ENCODE measurements at places on chromosomes 1 and 21.

- DNase-seq: peak; percentile 83
Observed at GRCh38 chr1:179143322-179143721, 61.5 kb downstream of the TOR3A start.

DNA sequence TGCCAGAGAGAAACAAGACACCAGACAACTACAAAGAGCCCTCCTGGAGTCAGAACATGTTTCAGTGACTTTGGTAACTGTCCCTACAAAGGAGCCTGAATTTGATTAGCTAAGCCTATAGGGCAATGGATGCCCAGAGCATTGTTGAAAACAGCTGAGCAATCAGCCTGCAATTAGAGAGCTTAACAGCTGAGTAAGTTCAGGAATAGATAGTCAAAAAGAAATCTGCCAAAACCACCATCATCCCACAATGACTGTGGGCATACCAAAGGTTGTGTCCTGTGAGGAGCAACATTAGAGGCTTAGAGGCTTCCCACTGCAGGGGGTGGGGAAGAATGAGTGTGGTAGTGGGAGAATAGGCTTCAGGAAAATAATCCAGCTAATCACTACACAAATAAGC lies 32.1 kb downstream of the SH3BP5L start:
- DNase-seq: no peak

GRCh38 chr1:100065969-100066227 lies 66.8 kb downstream of the SASS6 start:
- no peak for DNase-seq

DNA sequence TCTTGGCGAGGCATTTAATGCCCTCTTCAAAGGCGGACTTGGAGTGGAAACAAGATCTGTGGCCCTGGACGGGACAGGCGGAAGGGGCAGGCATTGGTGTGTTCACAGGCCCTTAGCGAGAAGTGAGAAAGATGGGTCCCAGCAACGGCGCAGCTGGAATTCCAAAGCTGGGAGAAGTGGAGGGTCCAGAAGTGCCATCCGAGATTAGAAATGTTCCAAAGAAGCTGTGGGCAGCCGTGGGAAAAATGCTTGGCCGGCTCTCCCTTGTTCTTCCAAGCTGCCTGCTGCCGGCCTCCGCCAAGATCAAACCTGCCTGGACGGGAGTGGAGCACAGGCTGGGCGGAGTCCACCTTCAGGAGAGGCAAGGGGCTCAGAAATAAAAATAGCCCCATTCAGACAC lies 69.4 kb upstream of the ACTRT2 start:
- DNase-seq: no peak

DNA sequence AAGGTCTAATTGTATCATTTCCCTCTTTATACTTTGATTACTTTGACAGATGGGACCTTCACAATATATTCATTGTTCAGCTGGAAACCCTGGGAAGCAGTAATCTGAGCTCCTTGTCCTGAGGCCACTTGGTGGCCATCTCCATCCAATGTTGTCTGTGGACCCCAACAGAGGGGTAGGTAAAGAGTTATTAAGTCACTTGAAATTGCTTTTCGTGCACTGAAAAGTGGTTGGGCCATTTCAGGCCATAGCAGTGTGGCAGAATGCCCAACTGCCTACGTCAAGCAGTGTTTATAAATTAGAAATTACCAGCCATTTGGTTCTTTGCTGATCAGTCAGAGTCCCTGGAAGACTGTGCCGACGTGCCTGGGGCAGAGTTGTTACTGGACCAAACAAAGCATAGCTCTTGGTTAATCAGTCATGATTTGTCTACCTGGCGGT lies 308.3 kb upstream of the USP25 start:
- DNase-seq: no peak

DNA sequence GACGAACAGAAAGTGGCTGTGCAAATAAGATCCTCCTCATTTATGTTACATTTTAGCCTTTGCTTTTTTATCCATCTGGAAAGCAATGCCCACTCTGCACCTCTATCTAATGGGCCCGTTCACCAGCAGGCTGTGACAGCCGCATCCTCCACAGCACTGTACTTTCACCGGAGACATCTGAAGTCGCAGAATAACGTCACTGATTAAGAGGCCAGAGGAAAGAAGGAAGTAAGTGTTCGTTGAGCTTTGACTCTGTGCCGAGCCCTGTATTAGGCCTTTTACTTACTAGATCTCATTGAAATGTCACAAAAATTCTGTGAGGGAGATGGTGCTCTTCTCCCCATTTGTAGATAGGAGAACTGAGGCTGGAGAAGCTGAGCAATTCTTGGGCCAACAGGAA lies 62.3 kb downstream of the KAZN start:
- no peak for DNase-seq

DNA sequence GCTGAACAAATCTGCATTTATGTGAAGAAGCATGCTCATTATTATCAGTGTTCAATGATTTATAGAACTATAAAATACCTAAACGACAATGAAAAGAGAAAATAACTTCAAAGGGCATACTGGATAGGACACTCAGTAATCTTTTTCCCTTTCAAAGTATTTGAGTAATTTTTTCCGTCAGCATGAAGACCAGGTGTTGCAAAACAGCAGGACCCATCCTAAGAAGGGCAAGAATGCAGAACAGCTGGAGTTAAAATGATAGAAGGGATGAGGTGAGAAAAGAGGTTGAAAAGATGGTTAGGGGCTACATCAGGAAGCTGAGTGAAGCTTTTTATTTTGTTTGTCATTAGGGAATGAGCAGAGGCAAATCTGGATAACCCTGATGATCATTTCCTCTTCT lies 7.1 kb upstream of the RGS18 start:
- DNase-seq: no peak

DNA sequence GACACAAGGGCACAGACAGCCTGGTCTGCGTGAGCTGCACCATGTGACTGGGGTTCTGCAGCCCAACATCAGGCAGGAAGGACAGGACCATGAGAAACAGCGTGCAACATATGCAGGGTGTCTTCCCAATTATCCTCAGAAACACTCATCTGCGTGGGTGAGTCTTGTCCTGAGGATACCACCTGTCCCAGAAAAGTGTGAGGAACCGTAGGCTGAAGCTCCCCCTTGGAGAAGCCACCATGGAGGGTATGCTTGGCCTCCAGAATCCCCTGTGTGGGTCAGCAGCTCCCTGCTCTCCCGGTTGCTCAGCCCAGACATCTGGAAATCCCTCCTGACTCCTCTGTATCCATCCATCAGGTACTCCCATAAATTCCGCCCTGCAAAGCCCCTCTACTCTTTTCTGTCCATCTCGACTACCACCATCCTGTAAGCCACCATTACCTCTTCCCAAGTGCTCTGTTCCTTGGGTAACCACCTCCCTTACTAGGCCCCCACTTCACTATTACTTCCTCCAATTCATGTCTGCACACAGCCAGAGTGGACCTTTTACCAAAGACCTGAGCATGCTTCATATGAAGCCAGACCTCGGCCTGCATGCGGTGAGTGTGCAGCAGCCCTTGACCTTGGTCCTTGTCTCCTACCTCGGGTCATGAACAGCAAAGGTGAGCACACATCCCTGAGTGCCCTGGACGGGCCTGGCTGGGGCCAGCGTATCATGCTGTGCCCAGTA lies 33.0 kb downstream of the ETS2 start:
- no peak for DNase-seq

- no peak for DNase-seq
Observed at GRCh38 chr21:31952828-31953227, 80.0 kb downstream of the HUNK start.

DNA sequence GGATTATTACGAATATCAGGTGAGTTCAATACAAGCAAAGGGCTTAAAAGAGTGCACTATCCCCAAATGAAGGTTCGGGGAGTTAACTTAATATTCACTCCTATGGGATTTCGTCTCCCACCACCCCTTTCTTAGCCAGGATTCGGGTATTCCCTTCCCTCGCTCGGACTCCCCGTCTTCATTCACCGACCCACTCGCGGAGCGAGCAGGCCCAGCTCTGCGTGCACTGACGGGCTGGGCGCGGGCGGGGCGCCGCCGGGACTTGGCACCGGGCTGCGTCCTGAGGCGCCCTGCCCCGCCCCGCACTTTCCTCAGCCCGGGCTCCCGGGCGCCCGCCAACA lies 7.7 kb upstream of the MPZL1 start:
- DNase-seq: no peak

GRCh38 chr1:238060061-238060460 lies 169.3 kb upstream of the ZP4 start:
- DNase-seq: no peak
